Left forelimb (tissue), 1 donor: ENCODE measurements at places on chromosomes 3 and 15.

GRCh38 chr3:12663401-12663935 is 449 bp downstream of the RAF1 start:
- peak; percentile 79 for DNase-seq

GRCh38 chr15:75928680-75929608 is 25.3 kb downstream of the FBXO22 start:
- DNase-seq: no peak

DNA sequence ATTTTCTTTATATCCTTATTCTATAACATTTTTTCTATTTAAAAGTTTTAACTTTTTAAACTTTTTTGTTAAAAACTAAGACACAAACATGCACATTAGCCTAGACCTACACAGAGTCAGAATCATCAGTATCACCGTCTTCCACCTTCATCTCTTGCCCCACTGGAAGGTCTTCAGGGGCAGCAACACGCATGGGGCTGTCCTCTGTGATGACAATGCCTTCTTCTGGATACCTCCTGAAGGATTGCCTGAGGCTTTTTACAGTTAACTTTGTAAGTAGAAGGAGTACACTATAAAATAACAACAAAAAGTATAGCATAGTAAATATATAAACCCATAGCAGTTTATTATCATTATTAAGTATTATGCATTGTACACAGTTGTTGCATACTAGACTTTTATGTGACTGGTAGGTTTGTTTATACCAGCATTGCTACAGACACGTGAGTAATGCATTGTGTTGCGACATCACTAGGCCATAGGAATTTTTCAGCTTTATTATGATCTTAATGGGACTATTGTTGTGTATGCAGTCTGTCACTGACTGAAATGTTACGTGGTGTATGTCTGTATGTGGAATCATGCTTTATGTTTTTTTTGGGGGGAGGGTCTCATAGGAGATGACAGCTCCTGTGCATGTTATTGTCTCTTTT is 18.2 kb downstream of the ATP1B3 start:
- no peak for DNase-seq

GRCh38 chr3:188271226-188271914 is 117.4 kb downstream of the LPP start:
- DNase-seq: no peak

DNA sequence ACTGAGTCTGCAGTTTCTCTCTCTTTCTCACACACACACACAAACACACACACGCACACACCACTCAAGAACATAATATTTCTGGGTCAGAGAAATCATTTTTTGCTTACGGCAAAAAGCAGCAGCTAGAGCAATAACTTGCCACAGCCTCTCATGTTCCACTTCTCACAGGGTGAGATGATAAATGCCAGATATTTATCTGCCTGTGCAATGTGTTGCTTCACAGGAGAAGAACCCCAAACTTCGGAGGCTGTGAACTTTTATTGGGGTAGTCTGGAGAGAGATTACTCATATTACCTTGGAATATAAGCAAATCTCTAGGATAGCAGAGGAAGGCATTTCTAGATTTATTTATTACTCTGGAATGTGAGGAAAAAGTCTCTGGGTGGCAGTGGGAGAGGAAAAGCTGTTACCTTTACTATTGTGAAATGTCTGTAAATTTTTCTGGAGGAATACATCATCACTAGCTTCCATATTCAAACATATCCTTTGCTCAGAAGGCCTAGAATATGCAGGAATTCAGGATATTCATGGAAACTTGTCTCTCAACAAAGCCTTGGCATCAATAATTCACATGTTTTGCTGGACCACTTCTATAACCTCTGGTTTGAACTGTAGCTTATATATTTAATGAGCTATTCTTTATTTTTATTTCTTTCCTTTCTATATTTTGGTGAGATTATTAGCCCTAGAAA is 369.2 kb downstream of the NSUN3 start:
- DNase-seq: no peak

GRCh38 chr3:140768941-140769340 is 91.1 kb downstream of the TRIM42 start:
- no peak for DNase-seq

DNA sequence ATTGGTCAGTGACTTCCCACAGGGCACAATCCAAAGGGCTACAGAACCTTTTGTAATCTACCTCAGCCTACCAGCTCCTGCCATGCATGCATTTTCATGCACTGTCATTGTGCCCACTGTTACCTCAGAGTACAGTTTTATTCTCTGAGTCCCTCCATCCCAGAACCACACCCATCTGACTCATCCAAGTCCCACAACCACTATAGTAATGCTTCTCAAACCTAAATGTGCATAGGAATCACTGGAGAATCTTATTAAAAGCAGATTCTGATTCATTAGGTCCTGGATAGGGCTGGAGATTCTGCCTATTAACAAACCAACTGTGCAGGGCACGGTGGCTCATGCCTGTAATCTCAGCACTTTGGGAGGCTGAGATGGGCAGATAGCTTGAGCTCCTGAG is 3.7 kb upstream of the B3GALNT1 start:
- DNase-seq: no peak

GRCh38 chr15:31367730-31368344 is 41.2 kb downstream of the KLF13 start:
- DNase-seq: no peak

DNA sequence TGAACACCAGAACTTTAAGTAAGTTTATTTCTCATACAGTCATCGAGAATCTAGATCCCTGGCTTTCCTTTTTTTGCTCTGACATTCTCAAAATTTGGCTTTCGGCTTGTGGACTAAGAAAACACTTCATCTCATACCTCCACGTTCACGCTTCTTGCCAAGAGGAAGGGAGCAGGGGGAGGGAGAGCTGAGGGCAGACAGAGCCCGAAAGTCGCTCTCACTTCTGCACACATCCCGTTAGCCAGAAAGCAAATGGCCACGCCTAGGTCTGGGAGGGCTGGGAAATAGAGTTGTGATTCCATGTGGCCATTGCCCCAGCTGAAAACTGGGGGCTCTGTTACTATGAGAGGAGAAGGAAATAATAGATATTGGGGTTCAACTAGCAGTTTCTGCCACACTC is 57.3 kb downstream of the MAP6D1 start:
- DNase-seq: no peak

DNA sequence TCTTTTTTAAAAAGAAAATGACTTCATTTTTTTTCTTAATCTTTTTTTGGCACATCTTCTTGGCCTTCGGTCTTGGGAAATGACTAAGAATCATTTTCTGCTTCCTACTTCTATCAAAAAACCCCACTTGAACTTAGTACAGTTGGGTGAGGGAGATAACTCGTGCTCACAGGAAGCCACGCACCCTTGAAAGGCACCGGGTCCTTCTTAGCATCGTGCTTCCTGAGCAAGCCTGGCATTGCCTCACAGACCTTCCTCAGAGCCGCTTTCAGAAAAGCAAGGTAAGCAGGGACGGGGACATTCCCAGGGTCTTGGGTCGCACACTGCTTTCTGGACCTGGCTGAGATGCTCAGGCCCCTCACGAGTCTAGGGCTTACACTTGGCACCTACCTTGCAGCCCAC is at the start of gene CCR4:
Gene CCR4 (plus strand): TSS at position 235 of the 402 bp plus-strand sequence. CDS start 1,779 bp downstream, outside the sequence.
- no peak for DNase-seq

DNA sequence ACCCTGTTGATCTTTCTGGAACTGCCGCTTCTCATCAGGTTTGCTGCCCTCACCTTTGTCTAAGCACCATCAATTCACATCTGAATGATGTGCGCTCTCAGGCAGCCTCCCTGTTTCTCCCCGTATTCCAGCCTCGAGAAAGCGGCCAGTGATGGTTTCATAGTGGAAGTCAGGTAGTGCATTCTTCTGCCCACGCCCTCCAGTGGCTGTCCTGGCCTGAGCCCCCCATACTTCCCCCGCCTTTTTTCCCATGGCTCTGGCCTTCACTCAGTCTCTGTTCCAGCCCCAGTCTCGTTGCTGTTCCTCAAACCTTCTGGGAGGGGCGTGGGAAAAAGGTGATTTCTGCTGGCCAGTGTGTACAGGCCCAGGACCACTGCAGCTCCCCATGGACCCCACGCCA is 101.3 kb downstream of the ASB7 start:
- DNase-seq: peak; percentile 1

DNA sequence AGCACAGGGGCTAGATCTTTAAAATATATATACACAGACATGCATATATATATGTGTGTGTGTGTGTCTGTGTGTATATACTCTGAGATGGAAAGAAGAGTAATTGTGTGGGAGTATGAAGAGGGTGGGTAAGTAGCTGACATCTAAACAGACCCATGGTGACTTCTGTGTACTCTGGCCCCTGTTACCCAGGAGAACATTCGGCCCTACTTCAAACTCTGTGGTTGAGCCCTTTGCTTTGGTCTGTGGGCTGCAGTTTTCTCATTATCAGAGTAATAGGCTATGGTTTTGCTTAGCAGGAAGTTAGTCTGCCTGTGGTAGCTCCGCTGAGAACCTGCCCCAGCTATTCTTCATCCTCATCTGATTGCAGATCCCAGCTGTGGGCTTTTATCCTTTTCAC is 141.4 kb downstream of the RBPMS2 start:
- no peak for DNase-seq

DNA sequence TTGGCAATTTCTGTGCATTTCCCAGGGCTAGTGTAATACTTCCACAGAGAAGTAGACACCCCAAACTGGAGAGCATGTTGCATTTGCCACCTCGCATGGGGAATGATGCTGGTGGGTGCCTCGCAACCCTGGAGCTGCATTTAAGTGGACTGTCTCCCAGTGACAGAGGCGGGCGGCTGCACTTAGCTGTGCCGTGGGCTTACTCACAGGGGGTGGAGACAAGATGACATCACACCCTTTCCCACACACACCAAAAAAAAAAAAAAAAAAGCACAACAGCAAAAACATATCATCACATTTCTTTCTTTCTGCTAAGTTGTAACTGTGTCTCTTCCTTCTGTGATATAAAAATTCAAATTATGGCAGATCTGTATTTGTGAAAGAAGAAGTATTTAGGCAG is at the start of gene ABI3BP:
Gene ABI3BP (minus strand): TSS at position 113 of the 400 bp plus-strand sequence. CDS start 37 bp downstream, at position 76.
- peak; percentile 81 for DNase-seq

DNA sequence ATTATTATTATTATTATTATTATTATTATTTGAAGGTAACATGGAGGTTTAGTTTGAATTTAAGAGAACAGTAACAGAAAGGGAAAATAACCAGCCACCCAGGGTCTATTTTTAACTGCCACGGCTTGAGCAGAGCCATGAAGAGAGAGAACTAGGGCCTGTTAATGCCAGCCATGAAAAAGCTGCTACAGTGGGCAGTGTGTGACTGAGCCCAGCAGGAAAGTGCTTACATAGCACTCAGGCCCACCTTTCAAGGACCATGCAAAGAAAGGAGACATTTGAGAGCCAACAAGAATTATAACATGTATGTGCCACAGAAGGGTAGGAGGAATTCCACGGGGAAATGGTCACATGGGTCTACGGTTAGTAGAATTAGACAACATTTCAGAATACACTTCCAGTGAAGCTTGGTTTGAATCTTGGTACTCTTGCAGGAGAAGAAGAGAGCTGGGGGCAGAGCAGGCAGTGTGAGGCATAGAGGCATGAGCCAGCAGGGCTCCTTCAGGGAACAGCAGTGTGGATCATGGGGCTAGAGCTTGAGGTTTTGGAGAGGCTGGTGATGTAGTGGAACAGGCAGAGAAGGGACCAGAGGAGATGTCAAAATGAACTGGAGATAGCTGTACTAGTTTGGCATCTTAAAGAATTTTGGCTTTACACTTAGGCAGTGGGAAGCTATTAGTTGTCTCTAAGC is 140.7 kb downstream of the CMSS1 start:
- DNase-seq: no peak

DNA sequence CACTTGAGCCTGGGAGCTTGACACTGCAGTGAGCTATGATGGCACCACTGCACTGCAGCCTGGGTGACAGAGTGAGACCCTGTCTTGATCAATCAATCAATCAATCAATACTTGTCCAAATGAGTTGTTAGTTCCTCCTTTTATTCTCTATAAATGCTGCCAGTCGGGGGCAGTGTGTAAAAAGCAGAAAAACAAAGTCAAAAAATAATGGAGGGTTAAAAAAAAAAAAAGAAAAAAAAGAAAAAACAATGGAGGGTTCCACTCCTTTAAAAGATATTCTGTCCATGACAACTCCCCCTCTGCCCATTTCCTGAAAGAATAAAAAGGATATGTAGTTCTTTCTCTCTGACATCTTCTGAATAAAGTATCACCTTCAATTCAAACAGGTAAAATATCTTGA is 1068.6 kb downstream of the FHIT start:
- DNase-seq: no peak

DNA sequence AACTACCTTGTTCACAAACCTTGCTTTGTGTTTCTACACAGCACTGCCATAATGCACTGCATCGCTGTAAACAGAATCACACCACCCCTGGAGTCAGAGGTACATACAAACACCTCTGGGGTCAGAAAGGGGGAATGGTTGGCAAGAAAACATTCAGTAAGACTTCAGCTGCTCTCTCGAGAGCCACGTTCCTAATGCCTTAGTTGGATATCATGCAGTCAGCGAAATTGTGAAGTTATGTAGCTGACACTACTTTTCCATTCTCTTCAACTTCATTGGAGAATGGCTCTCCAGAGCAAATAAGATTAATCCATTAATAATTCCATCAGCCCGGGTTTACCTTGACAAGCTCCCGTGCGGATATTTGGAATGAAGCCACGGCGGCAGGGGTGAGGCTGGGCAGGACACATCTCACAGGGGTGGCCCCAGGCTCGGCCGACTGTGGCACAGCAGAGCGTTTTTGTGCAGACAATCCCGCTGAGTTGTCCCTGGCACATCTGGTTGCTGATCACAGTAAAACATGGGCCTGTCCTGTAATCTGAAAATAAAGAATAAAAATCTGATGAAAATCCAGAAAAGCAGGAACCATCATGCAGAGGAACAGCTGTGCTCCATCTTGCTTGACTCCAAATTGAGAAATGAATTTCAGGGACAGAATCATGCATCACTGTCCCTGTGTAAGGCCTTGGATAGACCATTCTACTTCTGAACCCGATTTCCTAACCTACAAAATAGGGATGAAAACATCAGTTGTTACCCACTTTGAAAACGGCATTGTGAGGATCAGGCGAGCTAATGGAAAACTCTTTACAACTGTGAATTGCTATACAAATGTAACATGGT is 108.0 kb downstream of the FBN1 start:
- DNase-seq: no peak

GRCh38 chr3:117035745-117036144 is 326.2 kb downstream of the TUSC7 start:
- DNase-seq: no peak

DNA sequence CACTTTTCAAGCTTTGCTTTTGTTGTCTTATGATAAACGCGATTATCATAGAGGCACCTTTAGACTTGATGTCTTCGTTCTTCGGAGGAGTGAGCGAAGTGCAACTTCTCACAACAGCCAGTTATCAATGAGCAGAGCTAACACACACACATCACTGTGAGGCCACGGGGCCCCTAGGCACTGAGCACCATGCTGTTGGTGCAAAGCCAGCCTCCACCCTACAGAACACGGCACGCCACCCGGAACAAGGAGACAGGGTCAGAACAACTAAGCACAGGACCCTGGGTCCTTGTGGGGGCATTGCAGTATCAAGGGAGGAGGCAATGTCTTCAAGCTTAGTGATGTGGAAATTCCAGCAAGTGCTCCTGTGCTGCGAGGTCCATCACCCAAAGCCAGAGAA is 244.5 kb downstream of the OCA2 start:
- no peak for DNase-seq

DNA sequence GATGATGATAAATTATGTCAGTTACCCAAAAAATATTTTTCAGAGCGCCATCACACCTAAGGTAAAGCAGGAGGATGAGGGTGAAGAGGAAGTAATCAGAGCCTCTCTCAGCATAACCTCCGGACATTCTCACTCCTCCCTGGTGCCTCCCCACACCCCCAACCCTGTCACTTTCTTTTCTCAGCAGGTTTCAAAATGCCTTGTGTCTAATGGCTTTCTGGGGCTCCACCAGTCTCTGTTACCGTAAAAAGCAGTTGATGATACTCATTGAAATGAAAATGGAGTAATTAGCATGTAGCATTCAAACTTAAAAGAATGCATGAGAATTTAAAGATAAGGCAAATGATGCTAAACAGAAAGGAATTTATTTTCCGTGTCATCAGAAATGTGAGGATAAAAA is 180.0 kb downstream of the ERC2 start:
- no peak for DNase-seq
